ENCODE measurements at places on chromosomes 2 and 18.

DNA sequence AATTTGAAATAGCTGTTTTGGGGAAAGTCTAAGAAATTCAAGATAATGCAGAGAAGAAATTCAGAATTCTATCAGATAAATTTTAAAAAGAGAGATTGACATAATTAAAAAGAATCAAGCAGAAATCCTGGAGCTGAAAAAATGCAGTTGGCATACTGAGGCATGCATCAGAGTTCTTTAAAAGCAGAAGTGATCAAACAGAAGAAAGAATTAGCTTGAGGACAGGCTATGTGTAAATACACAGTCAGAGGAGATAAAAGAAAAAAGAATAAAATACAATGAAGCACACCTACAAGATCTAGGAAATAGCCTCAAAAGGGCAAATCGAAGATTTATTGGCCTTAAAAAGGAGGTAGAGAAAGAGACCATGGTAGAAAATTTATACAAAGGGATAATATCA, 57.1 kb downstream of the CYTIP start:
- no peak for DNase-seq

DNA sequence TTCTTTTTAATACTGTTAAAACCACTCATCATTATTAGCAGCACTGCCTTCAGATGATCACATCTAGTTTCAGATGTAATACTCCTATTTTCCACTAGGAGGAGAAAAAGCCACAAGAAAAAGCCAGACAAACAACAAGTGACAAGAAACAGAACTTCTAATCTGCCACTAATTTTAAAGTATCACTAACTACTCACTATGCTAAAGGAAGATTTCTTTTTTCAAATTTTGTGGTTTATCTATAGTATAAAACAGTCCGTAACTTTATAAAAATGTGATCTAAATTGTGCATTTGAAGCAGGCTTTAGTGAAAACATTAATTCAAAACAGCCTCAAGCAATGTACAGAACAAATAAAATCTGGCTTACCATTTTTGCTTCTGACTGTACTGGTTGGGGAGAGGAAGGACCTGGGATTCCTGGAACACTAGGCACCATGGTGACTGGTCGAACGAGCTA, 56.8 kb downstream of the ATF2 start:
- DNase-seq: no peak

- no peak for DNase-seq
Measured at GRCh38 chr18:13456736-13457271, 238.2 kb downstream of the LDLRAD4 start.

- no peak for DNase-seq
Measured at GRCh38 chr2:127193967-127194280, 26.2 kb downstream of the CYP27C1 start.

GRCh38 chr2:120204022-120204405, 19.2 kb downstream of the TMEM185B start:
- DNase-seq: no peak

- DNase-seq: no peak
Measured at GRCh38 chr18:75783566-75784281, 356.2 kb upstream of the SMIM21 start.

DNA sequence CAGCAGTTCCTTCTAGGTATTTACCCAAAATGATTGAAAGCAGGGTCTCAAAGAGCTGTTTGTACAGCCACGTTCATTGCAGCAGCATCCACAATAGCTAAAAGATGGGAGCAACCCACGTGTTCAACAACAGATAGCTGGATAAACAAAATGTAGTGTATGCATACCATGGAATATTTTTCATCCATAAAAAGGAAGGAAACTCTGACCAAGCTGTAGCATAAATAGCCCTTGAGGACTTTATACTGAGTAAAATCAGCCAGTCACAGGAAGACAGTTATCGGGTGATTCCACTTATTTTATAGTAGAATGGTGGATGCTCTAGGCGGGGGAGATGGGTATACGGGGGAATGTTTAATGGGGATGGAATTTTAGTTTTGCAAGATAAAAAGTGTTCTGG, 7.5 kb downstream of the TRAPPC12 start:
- DNase-seq: no peak

DNA sequence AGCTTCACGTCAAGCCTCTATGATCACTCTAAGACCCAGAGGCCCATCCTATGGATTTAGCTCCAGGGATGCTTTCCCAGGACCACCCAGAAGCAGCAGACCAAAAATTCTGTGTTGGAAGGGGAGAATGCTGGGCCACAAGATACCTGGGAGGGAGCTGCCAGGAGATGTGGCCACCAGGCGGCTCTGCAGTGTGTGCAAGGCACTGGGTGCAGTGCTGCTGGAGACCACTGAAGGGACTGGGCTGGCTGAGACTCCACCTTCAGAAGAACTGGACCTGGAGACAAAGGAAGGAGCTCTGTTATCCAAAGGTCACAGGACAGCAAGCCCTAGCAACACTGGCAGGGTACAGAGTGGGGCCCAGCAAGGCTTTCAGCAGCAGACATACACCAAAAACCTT, 34.0 kb downstream of the KANSL3 start:
- DNase-seq: no peak

- no peak for DNase-seq
Measured at GRCh38 chr2:216659276-216659675, 26.1 kb downstream of the IGFBP2 start.

DNA sequence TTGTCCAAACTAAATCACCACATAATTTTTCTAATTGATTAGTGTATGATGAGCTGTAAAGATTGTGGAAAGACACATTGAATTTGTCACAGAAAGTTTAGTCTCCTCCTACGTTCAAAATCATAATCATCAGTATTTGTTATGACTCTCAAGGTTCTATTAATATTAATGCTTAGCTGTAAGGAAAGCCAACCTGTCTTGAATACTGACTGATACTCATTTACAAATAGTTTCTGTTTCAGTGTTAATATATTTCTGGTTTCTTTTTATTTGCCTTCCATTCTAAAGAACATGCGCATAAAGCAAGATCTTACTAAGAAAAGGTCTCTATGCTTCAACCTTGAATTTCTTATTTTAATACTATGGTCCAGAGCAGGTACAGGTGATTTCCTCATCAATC, 55.1 kb downstream of the CPS1 start:
- no peak for DNase-seq

DNA sequence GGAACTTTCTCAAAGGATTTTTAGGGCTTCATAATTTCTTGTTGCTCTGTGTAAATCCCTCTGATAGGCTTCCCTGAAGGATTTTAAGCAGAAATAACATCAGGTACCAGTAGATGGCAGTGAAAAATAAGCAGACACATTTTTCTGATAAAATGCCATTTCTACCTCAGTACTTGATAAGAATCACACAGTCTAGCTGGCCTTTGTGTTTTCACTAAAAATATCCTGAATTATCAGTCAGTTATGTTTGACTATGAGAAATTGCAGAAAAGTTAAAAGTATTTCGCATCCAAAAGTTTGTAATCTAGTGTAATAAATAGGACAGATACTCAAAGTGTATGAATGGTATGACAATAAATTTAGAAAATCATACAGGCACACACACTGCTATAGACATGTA, 68.7 kb downstream of the DNAJC10 start:
- no peak for DNase-seq

- DNase-seq: no peak
Measured at GRCh38 chr18:3485153-3486149, 35.5 kb downstream of the TGIF1 start.

DNA sequence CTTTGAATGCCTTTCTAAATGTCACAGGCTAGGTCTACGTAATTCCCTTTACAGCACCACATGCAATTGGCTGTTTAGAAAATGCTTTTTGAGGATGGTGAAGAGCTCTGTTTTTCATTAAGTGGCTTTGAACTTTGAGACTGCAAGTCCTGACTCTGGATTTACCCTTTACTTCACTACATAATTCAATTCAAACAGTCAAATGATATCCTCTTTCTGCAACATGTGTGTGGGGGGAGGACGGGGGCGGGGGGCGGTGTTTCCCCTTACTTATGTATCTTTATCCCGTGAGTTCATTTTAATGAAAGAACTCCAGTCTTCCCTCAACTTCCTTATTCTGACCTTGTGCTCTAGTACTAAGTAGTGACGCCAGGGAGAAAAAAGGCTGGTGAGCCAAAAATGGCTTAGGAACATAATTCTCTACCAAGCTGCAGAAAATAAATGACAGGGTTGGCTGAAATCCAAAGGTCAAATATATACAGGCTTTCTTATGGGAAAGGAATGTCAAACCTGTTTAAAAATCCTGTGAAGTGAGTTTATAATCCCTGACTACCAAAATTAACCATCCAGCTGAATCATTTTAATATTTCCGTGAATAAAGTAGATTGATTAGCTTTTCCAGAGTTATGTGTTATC, 119.6 kb downstream of the SLC8A1 start:
- DNase-seq: no peak

DNA sequence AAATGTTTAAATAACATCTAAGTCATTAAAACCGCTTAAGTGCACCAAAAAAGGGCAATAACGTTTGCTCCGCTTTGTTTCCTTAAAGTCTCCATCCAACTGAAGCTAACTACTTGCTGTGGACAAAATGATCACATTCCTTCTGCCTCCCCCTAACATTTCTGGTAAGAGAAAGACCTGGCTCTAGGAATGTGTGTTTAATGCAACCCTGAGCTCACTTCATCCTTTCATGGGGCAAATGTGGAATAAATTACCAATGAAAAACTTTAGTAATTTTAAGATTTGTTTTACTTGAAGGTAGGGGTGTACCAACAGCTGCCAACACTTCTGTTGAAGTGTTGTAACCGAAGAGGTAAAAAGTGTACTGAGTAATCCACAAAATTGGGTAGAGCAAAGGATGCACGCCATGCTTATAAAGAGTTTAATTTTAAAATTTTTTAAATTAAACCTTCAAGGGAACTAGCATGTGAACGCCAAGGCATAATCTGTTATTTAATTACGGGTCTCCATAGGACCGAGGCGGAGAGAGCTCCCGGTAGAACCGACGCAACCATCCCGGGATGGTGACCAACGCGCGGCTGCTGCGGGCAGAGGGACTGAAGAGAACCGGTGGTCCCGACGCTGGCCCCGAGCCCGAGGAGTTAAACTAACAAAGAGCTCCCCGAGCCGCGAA, 1.1 kb downstream of the HNRNPLL start:
- DNase-seq: no peak

DNA sequence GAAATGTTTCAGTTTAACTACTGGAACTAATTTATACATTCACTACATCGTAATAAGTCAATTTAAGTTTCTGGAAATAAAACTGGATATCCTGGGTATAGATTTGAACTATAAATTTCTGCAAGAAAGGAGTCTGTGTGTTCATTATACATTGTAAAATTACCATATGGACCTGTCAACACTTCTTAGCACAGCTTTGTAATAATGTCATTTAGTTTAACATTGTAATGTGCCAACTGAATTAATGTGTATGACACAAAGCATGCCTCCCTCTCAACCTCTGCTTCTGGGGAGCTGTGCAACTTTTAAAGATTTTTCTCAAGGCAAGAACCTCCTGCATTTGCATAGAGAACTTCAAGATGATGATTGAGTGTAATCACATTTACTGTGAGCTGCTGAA, 213.7 kb upstream of the GALNT5 start:
- no peak for DNase-seq

DNA sequence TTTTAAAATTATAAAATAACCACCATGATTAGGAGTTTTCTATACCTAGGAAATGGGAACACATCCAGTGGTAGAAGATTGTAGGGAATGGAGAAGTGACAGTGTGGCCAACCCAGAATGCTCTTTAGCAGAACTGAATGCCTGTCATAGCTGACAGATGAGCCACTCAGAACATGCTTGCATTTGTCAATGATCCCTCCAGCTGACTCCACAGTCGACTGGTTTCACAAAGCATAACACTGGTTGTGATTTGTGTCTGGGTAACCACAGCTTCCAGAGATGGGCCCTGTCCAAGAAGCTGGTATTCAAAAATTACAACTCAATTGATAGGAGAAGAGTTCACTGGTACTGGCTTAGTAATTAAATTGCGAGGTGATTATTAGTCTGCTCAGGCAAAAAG, 9.0 kb upstream of the CTIF start:
- no peak for DNase-seq

DNA sequence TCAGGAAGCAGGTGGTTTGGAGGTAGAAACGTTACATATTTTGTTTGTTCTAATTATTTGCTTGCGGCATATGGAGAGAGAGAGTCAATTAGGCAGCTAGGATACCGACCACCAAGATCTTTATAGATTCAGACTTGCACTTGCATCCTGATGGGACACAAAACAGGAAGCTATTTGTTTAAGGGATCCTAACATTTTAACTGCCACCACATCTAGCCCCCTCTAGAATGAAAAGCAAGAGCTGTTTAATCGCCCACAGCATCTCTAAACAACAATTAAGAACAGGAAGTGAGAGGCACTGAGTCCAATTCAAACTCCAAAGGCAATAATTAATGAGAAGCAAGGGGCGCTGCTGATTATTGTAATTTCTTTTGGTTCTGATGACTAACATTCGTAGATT, 182.0 kb upstream of the LINC00305 start:
- DNase-seq: no peak

DNA sequence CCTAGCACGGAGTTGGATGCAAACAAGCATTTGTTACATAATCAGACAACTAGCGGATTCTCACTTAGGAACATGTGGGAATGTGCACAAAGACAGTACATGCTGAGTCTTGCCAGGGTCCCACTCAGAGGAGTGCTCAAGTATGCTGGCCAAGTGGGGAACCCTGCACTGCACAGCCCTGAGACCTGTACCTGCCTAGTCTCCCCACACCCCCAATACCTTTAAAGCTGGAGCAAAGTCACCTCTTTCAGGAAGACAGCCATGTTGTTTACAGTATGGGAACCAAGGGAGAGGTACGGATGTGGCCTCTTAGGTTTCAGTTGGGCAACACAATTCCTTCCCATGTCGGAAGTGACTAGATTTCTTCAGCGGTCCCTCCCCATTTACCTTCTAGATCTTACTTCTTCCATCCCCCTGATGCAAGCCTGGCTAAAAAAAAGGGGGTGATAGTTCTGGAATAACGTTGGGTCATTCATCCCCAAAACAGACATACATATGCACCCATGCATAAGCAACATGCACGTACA, 10.7 kb downstream of the CXCR1 start:
- no peak for DNase-seq

DNA sequence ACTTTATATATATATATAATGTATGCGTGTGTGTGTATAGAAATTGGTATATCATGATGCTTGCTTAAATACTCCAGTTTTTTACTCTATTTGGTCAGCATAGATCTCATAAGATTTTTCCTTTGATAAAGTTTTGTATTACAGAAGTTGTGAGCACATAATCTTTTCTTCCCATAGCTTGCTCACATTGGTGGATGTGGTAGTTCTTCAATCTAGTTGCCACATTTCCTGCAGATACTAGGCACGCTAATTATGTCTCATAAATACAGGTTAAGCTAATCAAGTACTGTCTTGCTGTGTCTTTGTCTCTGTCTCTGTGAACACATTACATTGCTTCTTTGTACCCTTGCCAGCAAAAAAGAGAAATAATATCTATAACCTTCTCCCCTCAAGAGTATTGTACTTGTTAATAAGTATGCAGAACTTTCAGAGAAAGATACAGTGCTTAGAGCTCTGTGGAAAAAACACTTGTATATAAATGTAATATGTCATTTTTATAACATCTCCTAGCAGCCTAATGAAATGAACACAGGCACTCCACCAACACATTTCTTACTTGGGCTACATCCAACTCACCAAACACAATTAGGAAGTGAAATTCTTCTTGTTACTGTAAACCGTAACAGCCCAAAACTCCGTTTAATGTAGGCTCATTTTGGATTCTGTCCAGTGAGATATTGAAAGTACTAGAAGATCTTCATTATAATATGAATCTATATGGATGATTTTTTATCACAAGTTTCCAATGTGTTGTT, 306.7 kb upstream of the SLC8A1 start:
- DNase-seq: no peak
